Chondrocyte (in vitro differentiated cells): ENCODE measurements at places on chromosomes 7 and 10. TPM values are rescaled to one million over a fixed set of nuclear protein-coding genes. Genes with fewer than 3 reads are reported as not detected.

GRCh38 chr10:21920633-21921032 is 82.9 kb downstream of the DNAJC1 start:
- no peak for DNase-seq

GRCh38 chr7:7266257-7266881 is 84.0 kb downstream of the C1GALT1 start:
- no peak for DNase-seq

- DNase-seq: no peak
These were observed 131.5 kb upstream of the PFKP start for GRCh38 chr10:2935647-2936386.

DNA sequence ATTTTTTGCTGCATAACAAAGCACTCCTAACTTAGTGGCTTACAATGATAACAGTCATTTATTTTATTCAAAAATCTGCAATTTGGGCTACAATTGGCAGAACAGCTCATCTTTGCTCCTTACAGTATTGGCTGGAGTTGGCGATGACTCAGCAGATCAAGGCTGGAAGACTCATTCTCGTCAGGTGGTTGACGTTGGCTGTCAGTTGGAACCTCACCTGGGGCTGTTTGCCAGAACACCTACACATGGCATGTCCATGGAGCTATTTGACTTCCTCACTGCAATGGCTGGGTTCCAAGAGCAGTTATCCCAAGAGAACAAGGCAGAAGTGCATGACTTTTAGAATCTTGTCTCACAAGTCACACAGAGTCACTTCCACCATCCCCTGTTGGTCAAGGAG is 75.1 kb downstream of the NOD1 start:
- DNase-seq: no peak

DNA sequence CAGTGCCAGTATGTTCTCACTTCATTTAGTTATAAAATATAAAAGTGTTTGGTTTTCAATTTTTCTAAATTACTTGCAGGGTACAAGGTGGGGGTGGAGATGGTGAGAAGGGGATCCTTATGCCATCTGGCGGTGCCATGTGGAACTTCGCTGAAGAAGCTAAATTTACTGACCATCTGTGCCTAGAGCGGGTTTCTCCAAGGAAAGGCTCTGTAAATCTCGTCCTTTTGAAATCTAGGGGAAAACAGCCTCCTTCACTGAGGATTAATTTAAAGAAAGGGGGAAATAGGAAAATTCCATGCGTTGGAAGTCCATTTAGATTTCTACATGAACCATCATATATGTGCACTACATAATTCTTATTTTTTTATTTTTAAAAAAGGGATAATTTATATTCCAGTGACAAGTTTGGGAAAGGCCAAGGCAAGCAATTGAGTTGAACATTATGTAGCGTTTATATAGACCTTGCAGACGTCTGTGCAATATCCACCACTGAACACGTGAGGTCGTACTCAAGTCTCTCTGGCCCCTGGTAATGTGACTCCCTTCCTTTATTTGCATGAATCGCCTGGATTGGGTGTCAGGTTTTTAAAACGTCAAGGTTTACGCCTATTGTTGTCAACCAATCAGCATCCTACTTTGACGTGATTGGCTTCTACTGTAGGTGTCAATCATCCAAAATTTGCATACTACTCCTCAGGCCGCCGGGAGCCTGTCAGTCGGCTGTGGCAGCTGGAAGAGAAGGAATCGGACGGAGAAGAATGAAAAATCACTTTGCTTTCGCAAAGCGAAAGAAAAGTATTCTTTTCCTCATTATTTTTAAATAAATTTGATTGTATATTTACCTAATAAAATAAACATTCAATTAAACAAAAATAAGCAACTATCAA is 297.1 kb upstream of the NFE2L3 start:
- DNase-seq: no peak

GRCh38 chr10:104322416-104322782 is 15.9 kb downstream of the ITPRIP start:
- no peak for DNase-seq

DNA sequence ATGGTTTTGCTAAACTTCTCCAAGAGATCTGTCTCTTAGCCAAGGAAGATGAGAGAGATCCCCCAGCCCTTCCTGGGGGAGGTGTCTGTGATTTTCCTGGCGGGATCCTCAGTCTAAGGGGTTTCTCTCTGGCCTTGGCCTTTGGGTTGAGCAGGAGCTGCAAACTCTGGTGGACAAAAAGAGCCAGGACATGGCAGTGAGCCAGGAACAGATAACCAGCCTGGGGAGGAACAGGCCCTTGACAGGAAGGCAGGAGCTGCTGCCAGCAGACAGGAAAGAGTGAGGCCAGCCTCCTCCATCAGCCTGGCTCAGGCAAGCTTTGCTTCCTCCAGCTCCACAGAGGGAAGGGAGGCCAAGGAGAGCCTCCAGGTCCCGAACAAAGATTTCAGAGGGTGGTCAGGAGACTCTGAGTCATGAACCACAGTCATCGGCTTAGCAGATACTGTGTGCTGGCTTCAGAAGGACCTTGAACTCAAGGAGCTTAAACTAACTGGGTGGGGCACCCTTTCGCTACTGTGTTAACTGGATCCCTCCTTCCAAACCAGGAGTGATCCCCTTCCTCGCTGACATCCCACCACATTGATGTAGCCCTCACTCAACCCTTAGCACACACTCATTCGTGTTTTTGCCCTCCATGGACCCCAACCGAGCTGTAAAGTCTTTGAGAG is 34.7 kb downstream of the DDIT4 start:
- DNase-seq: no peak

- no peak for DNase-seq
These were observed 29.8 kb downstream of the LEP start for GRCh38 chr7:128270826-128271272.

- peak; percentile 50 for DNase-seq
These were observed 64.9 kb downstream of the PAX2 start for GRCh38 chr10:100810091-100810834.

GRCh38 chr7:158606671-158607424 is 19.2 kb upstream of the PTPRN2 start:
- DNase-seq: no peak

- no peak for DNase-seq
These were observed 25.4 kb downstream of the EDRF1 start for GRCh38 chr10:125744909-125745308.

DNA sequence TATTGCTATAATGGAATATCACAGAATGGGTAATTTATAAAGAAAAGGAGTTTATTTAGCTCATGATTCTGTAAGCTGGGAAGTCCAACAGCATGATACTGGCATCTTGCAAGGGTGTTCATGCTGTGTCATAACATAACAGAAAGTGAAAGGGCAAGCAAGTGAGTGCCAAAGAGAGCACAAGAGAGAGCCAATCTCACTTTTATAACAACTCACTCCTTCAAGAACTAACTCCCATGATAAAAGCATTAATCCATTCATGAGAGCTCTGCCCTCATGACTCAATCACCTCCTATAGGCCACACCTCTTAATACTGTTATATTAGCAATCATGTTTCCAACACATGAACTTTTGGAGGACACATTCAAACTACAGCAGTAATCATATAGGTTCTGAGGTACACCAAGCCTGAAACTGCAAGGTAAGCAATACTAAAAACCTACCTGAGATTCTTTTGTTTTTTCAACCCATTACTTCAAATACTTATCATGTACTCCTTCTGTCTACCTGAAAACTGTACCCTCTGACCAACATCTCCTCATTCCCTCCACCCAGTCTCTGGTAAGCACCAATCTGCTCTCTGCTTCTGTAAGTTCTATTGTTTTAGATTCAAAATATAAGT is 219.7 kb downstream of the MTERF1 start:
- no peak for DNase-seq

GRCh38 chr7:32259931-32260596 is 189.9 kb upstream of the PDE1C start:
- DNase-seq: no peak

DNA sequence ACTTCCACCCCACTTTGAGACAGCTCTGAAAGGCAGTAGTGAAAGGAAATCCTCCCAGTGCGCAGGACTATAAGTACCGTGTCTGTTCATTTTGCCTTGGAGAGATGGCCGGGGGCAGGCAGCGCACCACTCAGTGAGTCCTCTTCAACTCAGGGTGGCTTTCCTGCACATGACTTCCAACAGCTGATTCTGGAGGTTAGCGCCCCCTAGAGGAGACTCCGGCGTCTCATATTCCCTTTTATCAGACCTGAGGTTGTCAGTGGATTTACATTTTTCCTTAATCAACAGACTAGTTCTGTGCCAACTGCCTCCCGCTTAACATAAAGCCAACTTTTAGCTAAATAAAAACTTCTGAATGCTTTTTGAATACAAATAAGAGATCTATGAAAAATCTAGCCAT is 101.0 kb downstream of the HERPUD2 start:
- DNase-seq: no peak

- DNase-seq: no peak
These were observed 1.8 kb upstream of the PPIF start for GRCh38 chr10:79345241-79346011.

DNA sequence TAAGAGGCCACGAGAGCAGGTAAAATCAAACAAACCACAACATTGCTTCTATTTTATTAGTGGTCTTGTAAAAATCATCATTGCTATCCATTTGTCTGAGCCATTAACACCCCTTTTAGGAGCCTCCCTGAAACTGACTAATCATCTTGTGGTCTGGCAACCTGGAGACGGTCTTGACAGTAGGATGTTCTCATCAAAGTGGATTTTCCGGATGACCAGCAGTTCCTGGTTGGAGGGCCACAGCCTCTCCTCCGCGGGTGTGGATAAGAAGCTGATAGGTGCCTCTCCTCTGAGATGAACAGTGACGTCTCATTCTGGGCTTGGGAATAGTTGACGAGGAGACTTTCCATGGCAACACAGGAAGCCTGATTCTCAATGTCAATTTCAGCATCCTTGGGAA is 490.7 kb downstream of the TYW1 start:
- no peak for DNase-seq

DNA sequence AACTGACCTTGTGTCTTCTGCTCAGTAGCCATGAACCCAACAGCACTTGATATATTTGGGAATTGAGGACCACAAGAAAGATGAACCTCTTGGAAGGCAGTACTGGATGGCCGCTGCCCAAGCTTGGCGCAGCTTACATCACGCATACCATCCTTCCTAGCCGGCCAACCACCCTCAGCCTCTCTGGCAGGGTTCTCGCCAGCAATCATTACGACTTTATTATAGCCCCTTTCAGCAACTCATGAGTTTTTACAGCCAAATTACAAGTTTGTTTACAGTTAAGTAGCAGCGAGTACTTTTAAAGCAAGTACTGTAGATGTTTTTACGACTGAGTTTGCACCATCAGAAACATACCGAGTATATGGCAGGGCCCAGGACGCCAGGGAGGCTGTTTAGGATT is 769.1 kb downstream of the SUGCT start:
- DNase-seq: no peak

- no peak for DNase-seq
These were observed 548.3 kb downstream of the SORCS3 start for GRCh38 chr10:105189463-105189800.

DNA sequence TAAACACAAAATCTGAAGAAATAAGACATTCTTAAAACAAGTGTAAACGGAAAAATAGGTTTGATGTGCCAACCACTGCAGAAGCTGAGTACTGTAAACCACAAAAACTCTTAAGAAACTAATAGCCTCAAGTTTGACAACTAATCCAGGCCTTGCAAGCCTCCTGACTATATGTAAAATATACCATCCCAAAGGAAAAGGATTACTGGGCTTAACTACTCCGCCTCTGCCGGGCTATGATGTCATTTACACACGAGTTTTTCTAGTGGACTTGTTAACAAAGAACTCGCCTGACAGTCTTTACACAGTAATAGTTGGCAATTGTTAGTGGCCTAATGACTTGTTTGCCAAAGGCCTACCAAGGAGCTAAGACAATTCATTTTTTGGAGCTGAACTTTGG is 2.1 kb downstream of the KIF5B start:
- DNase-seq: no peak

DNA sequence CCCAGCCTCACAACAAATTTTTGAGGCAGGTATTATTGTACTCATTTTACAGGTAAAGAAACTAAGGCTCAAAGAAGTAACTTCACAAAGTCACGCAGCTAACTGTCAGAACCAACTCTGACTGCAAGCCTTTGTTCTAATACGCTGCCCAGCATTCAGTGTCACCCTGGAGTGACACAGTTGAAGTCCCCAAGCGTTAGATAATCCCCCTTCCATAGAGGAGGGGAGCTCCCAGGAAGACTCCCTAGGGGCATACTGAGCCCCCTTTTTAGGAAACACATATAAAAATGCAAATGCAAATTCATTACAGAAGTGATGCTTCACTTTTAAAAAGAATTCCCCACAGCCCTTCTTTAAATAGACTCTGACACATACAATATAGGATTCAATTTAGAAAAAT is 101.0 kb upstream of the MACROH2A2 start:
- DNase-seq: no peak

- no peak for DNase-seq
These were observed 467.8 kb downstream of the ARL4A start for GRCh38 chr7:13155188-13155587.

Gene SUN3
- total RNA-seq: not detected in 3 replicates

Gene SLC18A3
- not detected in 3 replicates for total RNA-seq

Gene TRIM50
- not detected in 3 replicates for total RNA-seq

Gene GDF10
- 0.31 to 3.2 TPM (median 0.67 TPM) in 3 replicates for total RNA-seq

Gene TLX1
- total RNA-seq: not detected in 3 replicates

Gene MBL2
- total RNA-seq: not detected in 3 replicates

Gene ANKRD30A
- total RNA-seq: not detected in 3 replicates

Gene COL13A1
- total RNA-seq: 25.6 to 52.1 TPM (median 27.5 TPM) in 3 replicates

Gene ABCA13
- 0.07 to 0.13 TPM (median 0.12 TPM) in 3 replicates for total RNA-seq

Gene RPA3
- total RNA-seq: 8.3 to 17.2 TPM (median 13.5 TPM) in 3 replicates

Gene PGAM2
- total RNA-seq: 0.25 to 0.41 TPM in 2 of 3 replicates, not detected in the other

Gene RNF32
- total RNA-seq: 0.52 to 1.9 TPM (median 1.2 TPM) in 3 replicates

Gene SPDYE9
- not detected in 3 replicates for total RNA-seq

Gene ZNF365
- total RNA-seq: 5.2 to 10.9 TPM (median 6.0 TPM) in 3 replicates

Gene NEUROD6
- total RNA-seq: not detected in 3 replicates

Gene ACBD7
- 0.51 to 2.2 TPM (median 1.1 TPM) in 3 replicates for total RNA-seq

Gene SH2D4B
- total RNA-seq: 0.07 TPM in 1 of 3 replicates, not detected in the others

Gene GRB10
- total RNA-seq: 31.4 to 73.7 TPM (median 69.9 TPM) in 3 replicates

Gene C10orf105
- not detected in 3 replicates for total RNA-seq
